Trophoblast cell (in vitro differentiated cells and primary cell): ENCODE measurements at places on chromosomes 3 and 15.

DNA sequence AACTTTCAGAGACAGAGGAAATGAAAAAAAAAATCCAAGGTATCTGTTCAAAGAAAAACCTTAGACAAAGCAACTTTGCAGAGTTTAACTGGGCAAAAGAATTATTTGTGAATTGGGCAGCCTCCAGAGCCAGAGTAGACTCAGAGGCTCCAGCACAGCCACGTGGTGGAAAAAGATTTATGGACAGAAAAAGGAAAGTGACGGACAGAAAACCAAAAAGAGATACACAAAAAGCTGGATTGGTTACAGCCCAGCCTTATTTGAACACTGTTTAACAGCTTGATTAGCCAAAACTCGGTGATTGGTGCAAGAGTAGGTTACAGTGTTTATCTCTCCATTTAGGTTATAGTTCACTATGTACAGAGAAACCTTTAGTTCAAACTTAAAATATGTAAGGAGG lies 23.7 kb upstream of the GPD1L start:
- H3K4me3 ChIP-seq = no peak overlapping the region
- no peaks in the 10 kb centered on the region for H3K36me3 ChIP-seq
- DNase-seq = no peak
- H3K4me1 ChIP-seq = no peaks in the 10 kb centered on the region

- DNase-seq = no peak
- no peaks in the 10 kb centered on the region for H3K36me3 ChIP-seq
- no peaks in the 10 kb centered on the region for H3K4me1 ChIP-seq
- H3K27me3 ChIP-seq = no peaks in the 10 kb centered on the region
- no peak overlapping the region for H3K4me3 ChIP-seq
- no peak overlapping the region for H3K27ac ChIP-seq
Measured at GRCh38 chr3:166829896-166830295, 550.2 kb downstream of the ZBBX start.

GRCh38 chr3:29609328-29609811 lies 328.5 kb downstream of the RBMS3 start:
- H3K27me3 ChIP-seq = no peaks in the 10 kb centered on the region
- no peak overlapping the region for H3K4me3 ChIP-seq
- no peak for DNase-seq
- H3K36me3 ChIP-seq = no peaks in the 10 kb centered on the region
- H3K4me1 ChIP-seq = no peaks in the 10 kb centered on the region

DNA sequence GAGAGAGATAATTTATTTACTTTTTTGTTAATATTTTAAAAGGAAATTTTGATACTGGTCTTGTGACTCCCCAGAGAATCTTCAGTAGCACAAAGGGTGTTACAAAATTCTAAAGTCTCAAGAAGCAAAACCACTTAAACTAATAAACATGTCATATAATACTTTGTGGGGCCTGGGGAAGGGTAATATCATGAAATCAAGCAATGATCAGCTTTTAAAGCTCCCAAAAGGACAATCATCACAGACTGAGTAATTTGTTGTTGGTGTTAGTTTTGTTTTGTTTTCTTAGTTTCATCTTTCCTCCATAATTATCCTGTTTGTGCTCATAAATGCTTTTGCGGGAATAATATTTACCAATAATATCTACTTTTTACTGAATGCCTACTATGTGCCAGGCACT lies 55.0 kb downstream of the TMEM212 start:
- H3K4me1 ChIP-seq = peaks cover 3% of the 10 kb centered on the region
- H3K27ac ChIP-seq = no peak overlapping the region
- no peaks in the 10 kb centered on the region for H3K27me3 ChIP-seq
- no peak overlapping the region for H3K4me3 ChIP-seq

DNA sequence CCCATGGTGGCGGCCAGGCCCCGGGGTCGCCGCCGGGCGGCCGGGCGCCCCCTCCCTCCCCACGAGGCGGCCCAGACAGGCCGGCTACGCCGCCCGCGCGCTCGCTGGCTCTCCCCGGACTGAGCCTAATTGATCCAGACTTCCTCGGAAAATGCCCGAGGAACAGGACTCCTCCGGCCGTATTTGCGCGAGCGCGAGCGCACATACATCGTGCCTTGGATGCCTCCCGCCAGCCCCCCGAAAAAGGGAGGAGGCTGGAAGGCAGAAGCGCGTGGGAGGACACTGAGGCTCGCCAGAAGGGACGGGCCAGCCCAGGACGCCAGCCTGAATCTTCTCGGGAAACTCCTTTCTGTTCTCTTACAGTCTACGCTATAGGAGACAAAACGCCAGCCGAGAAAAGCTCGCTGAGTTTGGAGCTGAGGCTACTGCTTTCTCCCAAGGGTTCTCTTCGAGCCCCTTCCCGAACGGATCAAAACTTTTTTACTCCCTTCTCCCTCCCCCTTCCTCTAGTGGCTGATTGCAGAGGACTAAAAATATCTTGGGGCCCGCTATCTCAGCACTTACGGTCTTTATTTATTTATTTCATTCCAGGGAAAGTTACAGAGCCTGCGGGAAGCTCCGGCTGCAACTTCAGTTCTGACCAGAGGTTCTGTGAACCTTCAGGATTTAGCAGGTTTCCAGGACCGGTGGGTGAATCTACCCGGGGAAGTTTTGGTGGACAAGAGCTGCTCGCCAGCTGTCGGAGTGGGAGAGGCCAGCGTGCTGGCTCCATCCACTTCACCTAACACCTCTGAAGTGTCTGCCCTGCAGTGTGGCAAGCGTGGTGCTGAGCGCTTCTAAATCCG lies at the start of gene PDZRN3:
Gene PDZRN3, minus strand, starts transcription at position 121 of the 845 bp plus-strand sequence.
- no peaks in the 10 kb centered on the region for H3K36me3 ChIP-seq
- no peaks in the 10 kb centered on the region for H3K27me3 ChIP-seq
- peak within 1 kb of the TSS; percentile 97 for H3K4me3 ChIP-seq
- peaks cover 11% of the 10 kb centered on the region for H3K4me1 ChIP-seq
- H3K27ac ChIP-seq = peak within 1 kb of the TSS; percentile 83
- peak; percentile 24 for DNase-seq

- H3K27me3 ChIP-seq = no peaks in the 10 kb centered on the region
- H3K36me3 ChIP-seq = peaks cover 3% of the 10 kb centered on the region
- DNase-seq = no peak
- peaks cover 8% of the 10 kb centered on the region for H3K4me1 ChIP-seq
- no peak overlapping the region for H3K4me3 ChIP-seq
Measured at GRCh38 chr3:152454076-152454875, 185.5 kb downstream of the MBNL1 start.

GRCh38 chr3:114499976-114500375 lies 206.1 kb downstream of the TIGIT start:
- no peak overlapping the region for H3K27ac ChIP-seq
- DNase-seq = no peak
- no peak overlapping the region for H3K4me3 ChIP-seq

GRCh38 chr3:126982126-126982470 lies 817 bp upstream of the PLXNA1 start:
- no peak overlapping the region for H3K27ac ChIP-seq
- peaks cover 5% of the 10 kb centered on the region for H3K4me1 ChIP-seq
- no peaks in the 10 kb centered on the region for H3K36me3 ChIP-seq
